IPS DF 6.9 (cell line): ENCODE measurements at places on chromosomes 5 and 9.

DNA sequence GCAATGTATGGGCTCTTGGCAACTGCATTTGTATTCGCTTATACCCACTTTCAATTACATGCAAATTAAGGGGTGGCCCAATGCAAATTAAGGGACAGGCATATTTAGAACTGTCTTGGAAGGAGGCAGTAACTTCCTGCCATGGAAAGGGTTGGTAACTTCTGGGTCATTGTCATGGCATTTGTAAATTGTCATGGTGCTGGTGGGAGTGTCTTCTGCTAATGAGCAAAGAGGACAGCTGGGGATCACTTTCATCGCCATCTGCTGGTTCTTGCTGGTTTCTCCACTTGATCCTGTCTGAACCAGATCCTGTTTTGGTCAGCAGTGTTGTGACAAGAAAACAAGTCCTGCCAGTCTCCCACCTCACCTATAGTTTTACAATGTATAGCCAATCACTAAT lies 23.3 kb upstream of the UGT3A2 start:
- no peak overlapping the region for H3K4me3 ChIP-seq
- H3K4me1 ChIP-seq = no peaks in the 10 kb centered on the region; the same call in 1 of the 2 replicates
- DNase-seq = peak; percentile 64

DNA sequence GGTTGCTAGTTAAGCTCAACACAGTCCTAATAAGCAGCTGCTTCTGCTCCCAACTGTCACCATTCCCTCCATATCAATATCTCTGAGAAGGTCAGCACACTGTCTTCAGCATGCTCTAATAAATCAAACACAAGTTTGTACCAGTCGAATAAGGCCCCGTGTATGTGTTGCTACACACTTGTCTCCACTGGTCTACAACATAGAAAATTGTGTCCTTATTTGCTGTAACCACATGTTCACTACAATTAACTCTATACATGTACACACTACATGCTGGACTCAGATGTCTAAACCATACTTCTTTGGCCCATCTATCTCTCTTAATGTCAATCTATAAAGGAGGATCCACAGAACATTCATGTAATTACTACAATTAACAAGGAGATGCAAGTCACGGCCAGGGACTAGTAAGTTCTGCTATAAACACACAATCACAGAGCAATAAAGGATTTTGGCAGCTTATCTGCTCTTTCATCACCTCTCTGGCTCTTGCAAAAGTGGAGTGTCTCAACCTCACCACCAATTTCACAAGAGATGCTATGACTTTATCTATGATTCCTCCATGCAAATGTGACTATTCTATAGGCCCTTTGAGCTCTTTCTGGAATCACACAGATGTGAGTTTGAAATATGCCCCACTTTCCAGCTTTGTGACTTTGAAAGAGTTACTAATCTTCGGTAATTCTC lies 143.9 kb downstream of the SEMA5A start:
- no peaks in the 10 kb centered on the region for H3K36me3 ChIP-seq
- H3K4me1 ChIP-seq = no peaks in the 10 kb centered on the region
- DNase-seq = no peak

- DNase-seq = no peak
- H3K4me1 ChIP-seq = no peaks in the 10 kb centered on the region; the same call in 1 of the 2 replicates
Observed at GRCh38 chr9:134276453-134277245, 49.6 kb upstream of the RXRA start.

GRCh38 chr5:38467353-38468040 lies 88.9 kb downstream of the LIFR start:
- no peak overlapping the region for H3K27ac ChIP-seq
- H3K36me3 ChIP-seq = no peaks in the 10 kb centered on the region
- no peaks in the 10 kb centered on the region for H3K27me3 ChIP-seq
- no peak for DNase-seq

- H3K4me3 ChIP-seq = no peak overlapping the region
- no peak overlapping the region for H3K27ac ChIP-seq
- no peak for DNase-seq
- H3K27me3 ChIP-seq = no peaks in the 10 kb centered on the region
- no peaks in the 10 kb centered on the region for H3K36me3 ChIP-seq
Observed at GRCh38 chr9:16068476-16068875, 515.6 kb downstream of the CCDC171 start.

- no peak for DNase-seq
- peaks cover 3% of the 10 kb centered on the region; the same call in 1 of the 2 replicates for H3K36me3 ChIP-seq
- H3K27me3 ChIP-seq = no peaks in the 10 kb centered on the region
- no peak overlapping the region for H3K4me3 ChIP-seq
- H3K4me1 ChIP-seq = no peaks in the 10 kb centered on the region
Observed at GRCh38 chr5:180558232-180558631, 33.1 kb downstream of the SCGB3A1 start.

- no peaks in the 10 kb centered on the region for H3K4me1 ChIP-seq
- no peaks in the 10 kb centered on the region for H3K36me3 ChIP-seq
- DNase-seq = no peak
- H3K4me3 ChIP-seq = no peak overlapping the region
- no peaks in the 10 kb centered on the region for H3K27me3 ChIP-seq
- no peak overlapping the region for H3K27ac ChIP-seq
Observed at GRCh38 chr5:42454216-42454995, 31.2 kb downstream of the GHR start.

DNA sequence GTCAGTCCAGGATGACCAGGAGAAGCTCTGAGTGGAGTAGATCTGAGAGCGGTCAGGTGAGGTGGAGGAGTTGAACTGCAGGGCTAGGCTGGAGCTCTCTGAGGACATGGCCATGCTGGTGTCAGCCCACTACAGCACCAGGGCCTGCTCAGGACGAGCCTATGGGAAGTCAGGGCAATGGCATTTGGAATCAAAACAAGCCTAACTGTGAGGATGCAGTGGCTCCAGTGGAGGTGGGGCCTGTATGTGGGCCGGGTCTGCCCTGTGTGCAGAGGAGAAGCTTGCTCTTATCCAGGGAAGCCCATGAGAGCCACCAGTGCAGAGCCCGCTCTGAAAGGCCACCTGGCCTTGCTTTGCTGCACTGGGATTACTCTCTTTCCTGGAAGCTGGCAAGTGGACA lies 11.1 kb downstream of the CXCL14 start:
- H3K36me3 ChIP-seq = no peaks in the 10 kb centered on the region
- H3K27ac ChIP-seq = no peak overlapping the region
- DNase-seq = no peak
- H3K4me3 ChIP-seq = no peak overlapping the region
- no peaks in the 10 kb centered on the region; the same call in 1 of the 2 replicates for H3K27me3 ChIP-seq

GRCh38 chr5:168159425-168159824 lies 132.0 kb upstream of the WWC1 start:
- peak; percentile 47 for DNase-seq
- no peak overlapping the region for H3K4me3 ChIP-seq
- H3K27ac ChIP-seq = no peak overlapping the region

- no peak overlapping the region for H3K27ac ChIP-seq
- no peak overlapping the region for H3K4me3 ChIP-seq
- no peak for DNase-seq
- no peaks in the 10 kb centered on the region for H3K36me3 ChIP-seq
- no peaks in the 10 kb centered on the region for H3K27me3 ChIP-seq
Observed at GRCh38 chr9:35225677-35226076, 63.9 kb downstream of the UNC13B start.

DNA sequence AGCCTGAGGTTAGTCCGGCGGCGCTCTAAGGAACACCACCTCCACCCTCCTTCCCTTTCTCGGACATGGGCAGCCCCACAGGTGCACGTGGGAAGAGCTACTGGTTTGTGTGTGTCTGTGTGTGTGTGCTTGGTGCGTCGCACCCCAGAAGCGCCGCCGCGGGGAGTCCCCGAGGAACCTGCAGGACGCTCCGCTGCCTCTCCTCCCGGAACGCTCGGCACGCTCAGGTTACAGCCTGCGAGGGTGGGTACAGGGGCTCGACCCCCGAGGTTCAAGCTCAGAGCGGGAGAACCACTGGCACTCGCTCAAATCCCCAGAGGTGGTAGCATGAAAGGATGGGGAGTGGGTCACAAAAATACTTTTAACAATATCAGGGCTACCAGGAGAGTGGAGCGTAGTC lies 2.0 kb downstream of the ASTN2 start:
- H3K27me3 ChIP-seq = peaks cover 40% of the 10 kb centered on the region
- H3K4me1 ChIP-seq = peaks cover 3% of the 10 kb centered on the region; the same call in 1 of the 2 replicates
- H3K36me3 ChIP-seq = no peaks in the 10 kb centered on the region

- DNase-seq = no peak
- H3K36me3 ChIP-seq = peaks cover 5% of the 10 kb centered on the region; the same call in 1 of the 2 replicates
- H3K27me3 ChIP-seq = no peaks in the 10 kb centered on the region
- no peak overlapping the region for H3K4me3 ChIP-seq
- H3K27ac ChIP-seq = no peak overlapping the region
Observed at GRCh38 chr9:131628459-131629225, 83.3 kb downstream of the PRRT1B start.

GRCh38 chr5:172771439-172772111 lies 580 bp upstream of the DUSP1 start:
- peak overlapping the region; percentile 86; the same call in 1 of the 2 replicates for H3K4me3 ChIP-seq
- peaks cover 2% of the 10 kb centered on the region; the same call in 1 of the 2 replicates for H3K4me1 ChIP-seq
- H3K27me3 ChIP-seq = no peaks in the 10 kb centered on the region; the same call in 1 of the 2 replicates
- peaks cover 8% of the 10 kb centered on the region for H3K36me3 ChIP-seq

DNA sequence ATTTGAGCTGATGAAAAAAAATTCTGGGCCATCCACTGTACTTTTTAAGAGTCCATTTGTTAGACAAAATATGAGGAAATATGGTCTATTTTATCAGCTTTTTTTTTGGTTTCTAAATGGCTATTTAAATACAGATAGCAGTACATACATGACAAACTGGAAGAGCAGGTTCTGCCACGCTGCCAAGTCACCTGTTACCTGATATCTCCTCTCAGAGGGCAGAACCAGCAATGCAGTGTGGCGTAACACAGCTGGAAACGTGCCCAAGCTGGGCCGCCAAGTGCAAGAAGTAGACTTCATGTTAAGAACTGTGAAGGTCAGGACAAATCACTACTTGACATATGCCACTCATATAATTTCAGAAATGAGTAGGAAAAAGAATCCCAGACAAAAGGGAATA lies 8.1 kb downstream of the MCIDAS start:
- peaks cover 3% of the 10 kb centered on the region; the same call in 1 of the 2 replicates for H3K4me1 ChIP-seq
- H3K27me3 ChIP-seq = peaks cover 35% of the 10 kb centered on the region
- no peak for DNase-seq
- no peaks in the 10 kb centered on the region for H3K36me3 ChIP-seq
- H3K4me3 ChIP-seq = no peak overlapping the region

- DNase-seq = no peak
- no peak overlapping the region for H3K27ac ChIP-seq
- H3K27me3 ChIP-seq = no peaks in the 10 kb centered on the region
Observed at GRCh38 chr5:120546922-120547321, 82.8 kb downstream of the PRR16 start.

DNA sequence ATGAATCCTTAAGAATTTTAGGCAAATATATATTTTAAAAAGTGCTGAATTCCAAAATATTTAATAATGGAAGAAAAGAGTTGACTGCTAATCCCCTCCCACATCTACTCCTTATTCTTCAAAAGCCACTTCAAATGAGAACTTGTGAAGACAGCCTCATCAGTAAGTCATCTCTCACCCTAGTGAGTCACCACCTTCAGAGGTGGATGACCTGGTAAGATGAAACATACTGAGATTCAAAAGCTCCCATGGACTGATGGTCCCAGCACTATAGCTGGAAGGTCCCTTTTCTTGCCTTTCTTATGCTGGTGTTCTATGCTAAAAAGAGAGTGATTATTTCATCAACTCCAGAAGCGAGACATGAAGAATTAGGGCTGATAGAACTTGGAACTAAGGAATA lies 37.8 kb upstream of the SPDL1 start:
- no peaks in the 10 kb centered on the region for H3K36me3 ChIP-seq
- H3K4me3 ChIP-seq = no peak overlapping the region
- no peak overlapping the region for H3K27ac ChIP-seq
- no peaks in the 10 kb centered on the region for H3K27me3 ChIP-seq

- H3K4me3 ChIP-seq = no peak overlapping the region
- H3K4me1 ChIP-seq = no peaks in the 10 kb centered on the region
- DNase-seq = no peak
- no peaks in the 10 kb centered on the region for H3K36me3 ChIP-seq
Observed at GRCh38 chr9:29806937-29807618, 2233.8 kb upstream of the C9orf72 start.

DNA sequence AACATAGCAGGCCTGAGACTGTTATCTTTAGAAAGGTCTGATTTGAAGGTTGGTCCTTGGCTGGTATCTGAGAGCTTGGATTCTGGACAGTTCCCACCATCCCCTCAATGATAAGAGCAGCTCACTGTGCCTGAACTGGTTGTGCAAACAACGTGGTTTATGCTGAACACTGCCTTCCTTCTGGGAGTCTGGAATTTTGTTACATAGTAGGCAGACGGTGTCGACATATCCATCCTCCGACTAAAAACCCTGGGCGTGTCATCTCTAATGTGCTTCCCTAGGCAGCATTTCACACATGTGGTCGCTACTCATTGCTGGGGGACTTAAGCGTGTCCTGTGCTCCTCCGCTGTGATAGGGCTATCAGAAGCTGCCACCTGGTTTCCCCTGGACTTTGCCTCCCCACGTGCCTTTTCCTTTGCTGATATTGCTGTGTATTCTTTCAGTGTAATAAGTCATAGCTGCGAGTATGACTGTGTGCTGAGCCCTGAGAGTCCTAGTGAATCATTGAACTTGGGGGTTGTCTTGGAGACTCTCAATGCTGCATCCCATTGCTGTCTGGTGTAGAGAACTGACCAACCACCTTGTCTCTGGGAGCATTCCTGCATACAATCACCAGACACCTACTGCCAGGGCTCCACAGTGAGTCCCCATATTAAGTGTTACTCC lies 119.1 kb upstream of the TBC1D2 start:
- no peak overlapping the region for H3K27ac ChIP-seq
- H3K4me1 ChIP-seq = no peaks in the 10 kb centered on the region
- no peaks in the 10 kb centered on the region for H3K36me3 ChIP-seq
- H3K27me3 ChIP-seq = no peaks in the 10 kb centered on the region

- H3K4me1 ChIP-seq = peaks cover 2% of the 10 kb centered on the region; the same call in 1 of the 2 replicates
- no peak overlapping the region for H3K27ac ChIP-seq
- no peak for DNase-seq
- H3K27me3 ChIP-seq = no peaks in the 10 kb centered on the region; the same call in 1 of the 2 replicates
- H3K4me3 ChIP-seq = peak overlapping the region; percentile 35; the same call in 1 of the 2 replicates
- H3K36me3 ChIP-seq = no peaks in the 10 kb centered on the region
Observed at GRCh38 chr5:176608937-176609723, 826 bp downstream of the GPRIN1 start.

- no peaks in the 10 kb centered on the region for H3K27me3 ChIP-seq
- no peaks in the 10 kb centered on the region for H3K36me3 ChIP-seq
- H3K4me1 ChIP-seq = no peaks in the 10 kb centered on the region; the same call in 1 of the 2 replicates
Observed at GRCh38 chr5:108521011-108521700, 139.3 kb upstream of the FBXL17 start.

DNA sequence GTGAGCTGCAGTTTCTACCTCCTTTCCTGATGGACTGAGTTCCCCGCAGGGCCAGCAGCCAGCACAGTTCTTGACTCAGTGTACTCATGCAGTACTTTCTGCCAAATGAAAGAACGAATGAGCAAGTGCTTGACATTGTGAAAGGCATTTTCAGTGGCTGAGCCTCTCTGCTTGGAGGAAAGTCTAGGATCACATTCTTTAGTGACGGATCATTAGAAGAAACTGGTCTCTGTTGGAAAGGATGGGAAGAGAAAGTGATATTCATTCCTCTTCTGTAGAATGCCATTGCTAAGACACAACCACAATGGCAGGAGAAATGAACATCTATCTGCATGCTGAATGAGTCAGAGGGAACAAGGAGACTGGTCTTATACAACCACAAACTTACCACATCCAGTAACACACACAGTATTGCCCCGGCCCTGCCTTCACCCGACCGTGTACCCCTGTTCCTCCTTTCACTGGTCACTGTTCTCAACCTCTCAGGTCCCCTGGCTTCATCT lies 206.9 kb downstream of the CRB2 start:
- H3K4me1 ChIP-seq = peaks cover 4% of the 10 kb centered on the region; the same call in 1 of the 2 replicates
- no peaks in the 10 kb centered on the region for H3K36me3 ChIP-seq
- H3K27ac ChIP-seq = no peak overlapping the region

GRCh38 chr9:136019681-136020060 lies 58.5 kb upstream of the UBAC1 start:
- peaks cover 8% of the 10 kb centered on the region for H3K4me1 ChIP-seq
- no peaks in the 10 kb centered on the region for H3K27me3 ChIP-seq
- DNase-seq = no peak
- H3K4me3 ChIP-seq = no peak overlapping the region
- H3K36me3 ChIP-seq = no peaks in the 10 kb centered on the region
